ENCODE measurements at places on chromosomes 6 and 20. TPM values are rescaled to one million over a fixed set of nuclear protein-coding genes. Genes with fewer than 3 reads are reported as not detected.

GRCh38 chr6:43579171-43579570 is 3.2 kb downstream of the POLH start:
- DNase-seq, result no peak

- no peak for DNase-seq
These were observed 333.9 kb upstream of the CNR1 start for GRCh38 chr6:88499845-88500699.

DNA sequence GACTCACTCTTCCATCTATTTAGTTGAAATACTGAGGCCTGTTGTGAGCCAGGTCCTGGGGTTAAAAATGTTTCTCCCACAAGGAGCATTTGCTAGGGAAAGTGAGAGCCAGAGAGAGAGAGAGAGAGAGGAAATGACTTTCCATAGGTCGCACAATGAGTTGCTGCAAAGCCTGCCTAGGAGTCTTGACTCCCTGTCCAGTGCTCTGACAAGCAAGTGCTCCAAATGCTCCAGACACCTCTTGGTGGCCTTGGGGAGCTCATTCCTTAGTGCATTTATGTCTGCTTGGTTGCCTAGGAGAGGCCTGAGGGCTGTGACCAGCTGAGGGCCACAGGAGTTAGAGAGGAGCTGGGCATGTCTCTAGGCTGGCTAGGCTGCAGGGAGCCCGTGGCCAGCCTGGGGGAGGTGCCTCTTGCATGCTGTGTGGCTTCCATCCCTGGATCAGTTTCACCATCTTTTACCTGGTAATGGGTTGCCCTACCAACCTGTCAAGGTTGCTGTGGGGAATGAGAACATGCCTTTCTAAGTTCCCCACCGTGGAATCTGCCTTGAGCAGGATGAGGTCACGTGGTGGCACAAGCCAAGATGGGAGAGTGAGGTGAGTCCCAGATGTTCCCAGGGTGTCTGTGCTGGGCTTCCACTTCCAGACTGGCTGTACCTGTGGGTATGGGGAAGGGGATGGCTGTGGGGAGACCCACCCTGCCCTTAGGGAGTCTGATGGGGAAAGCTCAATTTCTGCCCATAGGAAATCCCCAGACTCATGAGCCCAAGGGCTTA is 105.0 kb downstream of the VEGFA start:
- no peak for DNase-seq

GRCh38 chr20:56796345-56796744 is 167.2 kb downstream of the TFAP2C start:
- DNase-seq, result no peak

DNA sequence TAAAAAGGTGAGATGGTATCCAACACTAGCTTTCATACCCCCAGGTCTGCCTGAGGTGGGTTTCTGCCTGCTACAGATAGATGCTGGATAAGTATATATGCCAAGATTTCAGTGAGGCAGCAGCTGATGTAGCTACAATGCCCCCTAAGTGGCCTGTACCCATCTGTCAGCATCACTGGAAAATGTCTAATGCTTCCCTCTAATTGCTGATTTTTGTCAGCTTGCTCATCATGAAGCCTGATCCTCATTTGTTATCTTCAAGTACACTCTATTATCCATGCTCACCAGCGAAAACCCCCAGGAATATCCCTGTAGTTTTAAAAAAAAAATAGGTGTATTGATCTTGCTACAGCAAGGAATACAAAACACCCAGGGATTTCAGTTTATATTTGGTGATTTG is 32.2 kb downstream of the OPRM1 start:
- no peak for DNase-seq

DNA sequence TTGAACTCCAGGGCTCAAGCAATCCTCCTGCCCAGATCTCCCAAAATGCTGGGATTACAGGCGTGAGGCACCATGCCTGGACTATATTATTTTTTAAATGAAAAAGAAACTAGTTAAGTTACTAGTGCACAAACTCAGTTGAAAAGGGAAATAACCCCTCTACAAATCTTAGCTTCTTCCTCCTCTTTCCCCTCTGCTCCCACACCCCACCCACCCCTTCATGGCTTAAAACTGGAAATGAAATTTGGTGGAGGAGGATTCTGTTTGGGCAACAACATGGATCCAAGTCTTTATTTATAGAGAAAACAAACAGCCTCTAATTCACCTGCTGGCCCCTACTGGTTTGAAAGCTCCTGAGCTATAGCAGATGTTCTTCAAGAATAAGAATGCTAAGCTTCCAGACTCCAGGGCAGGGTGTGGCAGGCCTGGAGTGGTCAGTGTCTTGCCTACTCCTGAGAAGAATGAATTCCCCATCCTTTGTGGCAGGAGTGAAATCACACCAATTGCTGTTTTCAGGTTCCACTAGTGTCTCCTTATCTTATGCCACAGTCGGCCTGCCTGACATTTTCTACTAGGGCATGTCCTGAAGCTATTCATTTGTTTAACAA is 73.5 kb downstream of the ZFP64 start:
- no peak for DNase-seq

DNA sequence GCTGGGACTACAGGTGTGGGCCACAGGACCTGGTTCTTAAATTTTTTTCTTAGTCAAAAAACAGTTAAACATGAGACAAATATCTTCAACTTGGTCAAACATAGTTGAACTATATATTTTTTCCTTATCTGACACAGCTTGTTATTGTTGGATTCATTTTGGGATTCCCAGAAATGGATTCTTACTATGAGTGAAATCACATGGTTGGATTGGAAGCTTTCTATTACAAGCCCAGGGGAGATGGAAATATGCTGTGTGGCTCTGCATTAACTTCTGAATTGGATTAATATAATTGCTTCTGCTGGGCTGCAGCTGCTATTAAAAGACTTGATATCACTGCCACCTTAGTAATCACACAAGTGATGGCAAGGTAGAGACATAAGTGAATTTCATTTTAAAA is 126.4 kb upstream of the DUSP22 start:
- DNase-seq, result no peak

DNA sequence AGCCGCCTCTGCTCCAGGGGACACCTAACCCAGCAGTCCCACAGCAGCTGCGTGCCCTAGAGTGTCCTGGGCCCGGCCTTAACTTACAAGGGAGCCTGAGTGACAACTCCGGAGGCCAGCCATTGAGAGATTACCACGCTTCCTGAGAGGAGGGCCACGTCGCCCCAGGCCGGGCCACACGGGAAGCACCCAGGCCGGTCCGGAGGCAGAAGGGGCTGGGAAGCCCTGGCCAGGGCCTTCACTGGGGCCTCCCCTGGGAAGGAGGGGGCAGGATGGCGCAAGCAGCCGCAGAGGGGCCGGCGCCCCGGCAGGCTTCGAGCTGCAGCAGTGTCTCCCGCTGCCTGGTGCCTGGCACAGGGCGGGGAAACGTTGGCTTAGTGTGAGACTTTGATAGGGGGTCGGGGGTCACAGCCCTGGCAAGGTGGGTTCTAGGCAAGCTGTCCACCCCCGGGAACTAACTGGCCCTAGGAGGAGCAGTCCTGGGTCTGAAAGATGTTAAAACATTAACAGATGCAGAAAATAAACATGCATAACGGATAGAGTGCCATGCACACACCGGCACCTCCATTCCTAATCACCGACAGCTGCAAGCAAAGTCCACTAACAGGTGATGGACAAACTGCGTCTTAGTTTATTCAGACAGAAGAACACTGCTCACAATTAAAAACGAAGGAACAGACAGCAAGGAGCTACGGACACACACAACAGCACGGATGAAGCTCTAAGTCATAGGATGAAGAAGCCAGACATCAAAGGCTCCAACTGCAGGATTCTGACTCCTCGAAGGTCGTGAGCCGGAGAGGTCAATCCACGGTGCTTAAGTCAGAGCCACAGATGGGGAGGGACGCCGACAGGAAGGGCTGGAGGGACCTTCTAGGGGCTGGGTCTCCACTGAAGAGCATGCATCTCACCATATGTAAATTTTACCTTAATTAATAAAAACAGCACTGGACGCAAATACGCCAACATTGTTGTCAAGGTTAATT is 17.4 kb downstream of the CHRNA4 start:
- DNase-seq, result peak; percentile 12

DNA sequence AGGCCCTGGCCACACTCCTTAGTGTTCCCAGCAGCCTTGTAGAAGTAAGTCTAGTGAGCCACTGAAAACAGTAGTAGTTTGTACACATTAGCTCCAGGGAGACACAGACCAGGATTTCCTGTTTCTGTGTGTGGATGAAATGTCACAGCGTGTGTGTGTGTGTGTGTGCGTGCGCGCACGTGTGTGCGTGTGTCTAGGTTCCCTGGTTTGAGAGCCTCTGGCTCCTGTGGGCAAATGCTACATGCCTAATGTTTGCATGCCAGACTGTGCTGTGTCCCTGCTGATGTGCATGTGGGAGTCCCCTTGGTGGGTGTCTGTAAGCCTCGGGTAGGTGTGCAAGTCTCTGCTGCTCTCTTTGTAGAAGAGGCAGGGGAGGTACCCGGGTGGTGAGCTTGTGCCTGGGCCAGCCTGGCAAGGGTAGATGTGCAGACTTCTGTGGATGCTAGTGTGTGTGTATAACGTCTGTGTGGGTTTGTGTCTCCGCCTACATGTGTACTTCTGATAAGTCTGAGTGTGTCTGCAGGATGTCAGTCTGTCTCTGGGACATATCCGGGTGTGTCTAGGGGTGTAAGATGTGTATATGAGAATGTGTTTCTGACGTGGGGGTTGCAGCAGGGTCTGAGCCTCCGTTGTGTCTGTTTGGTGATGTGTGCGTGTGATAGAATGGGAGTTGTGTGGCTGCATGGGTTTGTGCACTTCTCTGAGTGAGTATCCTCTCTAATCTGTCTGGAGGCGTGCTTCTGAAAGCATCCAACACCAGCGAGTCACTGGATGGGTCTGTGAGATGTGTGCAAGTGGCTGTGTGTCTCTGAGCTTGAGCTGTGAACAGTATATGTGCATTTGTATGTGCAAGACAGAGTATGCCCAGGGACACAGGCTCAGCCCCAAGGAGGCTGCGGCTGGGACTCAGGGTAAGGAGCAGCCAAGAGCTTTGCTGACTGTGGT is 19.0 kb upstream of the TLDC2 start:
- peak; percentile 77 for DNase-seq

Gene NOX3
- total RNA-seq, result not detected

DNA sequence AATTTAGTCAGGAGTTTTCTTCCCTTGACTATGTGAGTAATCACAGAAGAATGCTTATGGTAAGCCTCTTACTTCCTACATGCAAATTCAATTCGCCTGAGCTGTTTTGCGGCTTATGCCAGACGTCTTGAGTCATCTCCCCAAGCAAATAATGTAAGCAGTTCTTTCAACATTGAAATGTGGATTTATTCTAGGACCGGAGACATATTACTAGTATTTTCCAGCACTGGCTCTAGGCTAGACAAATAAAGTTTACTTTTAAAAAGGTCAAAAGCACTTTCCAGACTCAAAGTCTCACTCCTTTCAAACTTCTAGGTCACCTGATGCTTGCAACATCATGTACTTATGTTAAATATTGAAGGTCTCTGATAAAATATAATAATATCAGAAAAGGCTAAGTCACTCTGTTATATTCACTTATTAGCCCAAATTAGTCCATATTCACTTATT is 38.1 kb upstream of the NOX3 start:
- DNase-seq, result peak; percentile 56

GRCh38 chr20:24768201-24768636 is 180.8 kb upstream of the CST7 start:
- no peak for DNase-seq

Measured in right cardiac atrium (tissue), 5 donors.